Ascending aorta (tissue), 2 donors: ENCODE measurements at places on chromosomes 12 and 14. TPM values are rescaled to one million over a fixed set of nuclear protein-coding genes. Genes with fewer than 3 reads are reported as not detected.

RPGRIP1 gene
- not detected for total RNA-seq

GLIPR1 gene
- 43.9 TPM for total RNA-seq

NPFF gene
- total RNA-seq: 2.8 TPM

FOXG1 gene
- total RNA-seq: not detected

CLEC2A gene
- total RNA-seq: not detected

IL23A gene
- total RNA-seq: not detected

DNA sequence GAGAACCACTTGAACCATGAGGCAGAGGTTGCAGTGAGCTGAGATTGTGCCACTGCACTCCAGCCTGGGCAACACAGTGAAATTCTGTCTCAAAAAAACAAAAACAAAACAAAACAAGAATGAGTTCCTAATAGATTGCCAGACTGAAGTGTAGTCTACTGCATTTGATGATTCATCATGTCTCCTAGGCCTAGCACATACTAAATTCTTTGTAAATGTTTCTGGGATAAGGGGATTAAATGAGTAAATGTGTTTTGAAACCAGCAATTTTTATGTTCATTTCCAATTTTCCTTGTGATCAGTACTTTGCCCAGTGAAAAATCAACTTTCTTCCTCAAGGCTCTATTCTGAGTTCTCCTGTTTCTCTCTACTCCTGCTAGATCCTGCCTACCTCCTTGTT lies 2.9 kb upstream of the DYRK2 start:
- DNase-seq: no peak

DNA sequence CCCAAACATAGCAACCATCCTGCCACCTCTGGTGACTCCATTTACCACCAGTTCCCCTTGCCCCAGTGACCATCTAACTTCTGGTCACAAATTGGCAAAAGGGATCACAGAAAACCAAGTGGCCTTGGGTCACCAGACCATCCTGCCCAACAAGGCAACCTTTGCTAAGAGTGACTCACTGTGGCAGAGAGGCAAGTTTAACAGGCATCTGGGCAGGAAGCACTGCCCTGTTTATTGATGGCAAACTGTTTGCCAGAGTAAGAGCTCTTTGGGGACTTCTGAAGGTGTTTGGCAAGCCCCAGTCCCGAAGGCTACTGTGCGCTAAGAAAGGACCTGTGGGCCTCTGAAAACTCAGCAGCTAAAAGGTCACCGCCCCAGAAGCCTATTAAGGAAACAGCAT lies 28.2 kb upstream of the TMEM233 start:
- DNase-seq: no peak

DNA sequence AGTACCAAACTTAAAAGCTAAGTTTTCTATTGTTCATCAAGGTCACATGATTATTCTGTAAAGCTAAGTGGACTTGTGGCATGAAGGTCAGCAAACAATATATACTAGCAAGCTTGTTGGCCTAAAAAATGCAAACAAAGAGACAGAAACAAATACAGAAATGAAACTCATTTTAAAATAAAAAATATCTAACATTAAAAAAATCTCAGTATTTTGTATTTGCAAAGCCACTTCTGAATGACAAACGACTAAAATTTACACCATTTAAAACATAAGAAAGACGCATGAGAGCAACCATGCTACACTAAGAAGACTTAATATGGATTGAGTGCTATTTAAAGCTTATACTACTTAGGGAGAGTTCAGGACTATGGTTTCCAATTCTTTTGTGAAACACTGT lies 72.8 kb upstream of the BBS10 start:
- no peak for DNase-seq

- DNase-seq: no peak
Observed at GRCh38 chr12:47507221-47507620, 198.6 kb downstream of the RPAP3 start.

GRCh38 chr12:114167431-114167830 lies 201.3 kb upstream of the RBM19 start:
- DNase-seq: no peak

DNA sequence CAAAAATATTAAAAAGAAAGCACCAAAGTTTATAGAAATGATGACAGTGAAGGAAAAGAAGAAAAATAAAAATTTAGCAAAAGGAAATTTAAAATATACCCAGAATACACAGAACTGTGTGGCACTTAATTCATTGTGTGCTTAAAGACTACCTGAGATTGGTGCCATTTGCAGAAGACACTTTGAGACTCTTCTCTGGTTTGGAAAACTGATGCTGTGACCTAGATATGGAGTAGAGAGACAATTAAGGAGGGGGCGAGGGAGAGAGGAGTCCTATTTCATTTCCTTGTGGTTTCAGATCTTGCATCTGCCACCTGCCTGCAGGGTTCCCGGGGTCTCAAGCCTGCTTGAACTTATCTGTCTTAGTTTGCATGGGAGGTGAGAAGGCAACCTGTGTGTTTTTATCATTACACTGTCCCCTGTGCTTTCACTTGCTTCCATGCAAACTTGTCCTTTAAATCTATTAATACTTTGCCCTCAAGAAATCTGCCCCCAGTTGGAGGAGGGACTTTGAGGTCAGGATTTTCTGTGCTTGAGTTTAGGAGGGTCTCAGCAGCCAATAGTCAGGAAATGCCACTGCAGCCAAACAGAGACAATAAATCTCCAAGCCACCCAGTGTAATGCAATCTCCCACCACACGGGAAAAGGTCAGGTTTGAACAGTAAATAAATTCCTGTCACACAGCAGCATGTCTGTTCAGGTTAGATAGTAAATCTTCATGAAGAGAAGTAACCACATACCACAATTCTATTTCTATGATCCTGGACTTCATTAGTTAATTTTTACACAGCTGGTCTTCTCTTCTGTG lies 119.4 kb downstream of the CAND1 start:
- no peak for DNase-seq

- DNase-seq: no peak
Observed at GRCh38 chr14:58098507-58098906, 53.5 kb downstream of the ARMH4 start.

- peak; percentile 69 for DNase-seq
Observed at GRCh38 chr12:89451841-89452251, 72.8 kb downstream of the GALNT4 start.

GRCh38 chr12:52054833-52055730 lies 3.8 kb downstream of the NR4A1 start:
- DNase-seq: no peak

DNA sequence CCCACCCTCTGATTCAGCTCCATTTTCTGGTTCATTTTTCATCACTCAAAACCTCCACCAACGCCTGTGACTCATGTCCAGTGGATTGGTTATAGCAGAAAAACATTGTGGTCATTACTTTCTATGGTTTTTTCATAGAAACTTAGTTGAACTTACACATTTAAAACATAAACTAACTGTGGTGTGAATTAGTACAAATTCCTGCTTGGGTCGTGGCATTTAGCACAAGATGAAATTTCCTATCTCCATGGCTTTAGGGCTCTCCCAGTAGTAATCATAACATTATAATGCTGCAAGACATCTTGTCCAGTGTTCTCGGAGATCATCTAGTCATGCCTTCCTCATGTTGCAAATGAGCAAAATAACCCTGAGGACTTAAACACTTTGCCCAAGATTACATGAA lies 7.1 kb downstream of the RNASE7 start:
- no peak for DNase-seq

- DNase-seq: no peak
Observed at GRCh38 chr14:96071561-96071960, 32.4 kb downstream of the C14orf132 start.

- DNase-seq: no peak
Observed at GRCh38 chr12:78870539-78870938, 6.0 kb downstream of the SYT1 start.

GRCh38 chr12:109504068-109504467 lies 26.6 kb downstream of the UBE3B start:
- no peak for DNase-seq

DNA sequence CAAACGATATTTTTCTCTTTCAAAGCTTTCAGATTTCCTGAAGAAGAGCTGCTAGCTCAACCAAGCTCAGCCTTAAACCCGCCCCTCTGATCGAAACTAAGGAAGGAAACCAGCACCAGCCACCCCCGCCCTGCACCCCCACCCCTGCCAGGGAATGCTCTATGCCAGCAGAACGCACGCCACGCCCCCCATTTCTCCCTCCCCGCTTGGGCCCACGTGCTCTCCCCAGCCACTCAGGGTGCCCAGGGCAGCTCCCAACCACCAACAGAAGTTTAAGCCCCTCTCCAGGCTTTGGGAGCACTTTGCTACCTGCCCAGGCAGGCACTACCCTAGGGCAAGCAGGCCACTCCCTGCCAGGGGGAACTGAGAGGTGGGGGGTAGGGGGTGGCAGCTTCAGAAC lies 18.8 kb upstream of the KRT78 start:
- no peak for DNase-seq

- no peak for DNase-seq
Observed at GRCh38 chr14:94056579-94057308, 24.3 kb downstream of the DDX24 start.

- no peak for DNase-seq
Observed at GRCh38 chr12:121344506-121344905, 7.7 kb downstream of the ANAPC5 start.

GRCh38 chr14:48937541-48938195 lies 648.5 kb downstream of the RPS29 start:
- no peak for DNase-seq
